Sciatic nerve (tissue), 2 donors: ENCODE measurements at places on chromosomes 12 and 14. TPM values are rescaled to one million over a fixed set of nuclear protein-coding genes. Genes with fewer than 3 reads are reported as not detected.
A peak's percentile ranks its signal among the peaks of the same experiment; 100 is the strongest.

GRCh38 chr12:120614848-120615247, 25.6 kb upstream of the CABP1 start:
- DNase-seq, result no peak

DNA sequence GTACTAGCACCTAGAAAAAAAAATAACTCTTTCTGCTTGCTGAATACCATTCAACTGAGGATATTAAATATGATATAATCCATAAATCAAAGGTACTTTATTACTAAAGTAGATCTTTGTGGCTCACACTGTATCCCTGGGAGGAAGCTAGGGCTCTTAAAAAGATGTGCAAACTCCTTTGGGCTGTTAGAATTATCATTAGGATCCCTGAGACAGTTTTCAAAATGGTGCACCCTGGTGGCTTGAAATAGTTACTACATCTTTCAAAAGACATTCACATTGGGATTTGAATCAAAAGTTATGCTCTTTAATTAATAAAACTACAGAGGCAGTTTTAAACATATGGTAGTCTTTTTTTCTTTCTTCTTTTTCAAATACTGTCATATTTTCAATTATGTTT, 228.5 kb upstream of the G2E3 start:
- no peak for DNase-seq

GRCh38 chr12:128571906-128572810, 251.6 kb downstream of the SLC15A4 start:
- no peak for DNase-seq

GRCh38 chr14:89721956-89722355, 232.6 kb downstream of the EFCAB11 start:
- DNase-seq, result no peak

GRCh38 chr12:25364529-25365339, 114.0 kb upstream of the KRAS start:
- no peak for DNase-seq

DNA sequence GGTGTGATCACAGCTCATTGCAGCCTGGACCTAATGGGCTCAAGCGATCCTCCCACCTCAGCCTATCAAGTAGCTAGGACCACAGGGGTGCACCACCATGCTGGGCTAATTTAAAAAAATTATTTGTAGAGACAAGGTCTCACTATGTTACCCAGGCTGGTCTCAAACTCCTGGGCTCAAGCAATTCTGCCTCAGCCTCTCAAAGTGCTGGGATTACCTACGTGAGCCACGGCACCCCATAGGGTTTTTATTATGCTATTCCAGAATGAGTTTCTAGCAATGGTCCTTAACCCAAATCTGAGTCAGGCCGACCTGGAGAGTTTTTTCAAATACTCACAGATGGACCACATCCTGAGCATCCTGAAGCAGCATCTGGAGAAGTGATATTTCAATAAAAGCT, 159.8 kb downstream of the CPNE8 start:
- DNase-seq, result no peak

GRCh38 chr12:13941258-13942249, 39.8 kb downstream of the GRIN2B start:
- DNase-seq, result no peak

DNA sequence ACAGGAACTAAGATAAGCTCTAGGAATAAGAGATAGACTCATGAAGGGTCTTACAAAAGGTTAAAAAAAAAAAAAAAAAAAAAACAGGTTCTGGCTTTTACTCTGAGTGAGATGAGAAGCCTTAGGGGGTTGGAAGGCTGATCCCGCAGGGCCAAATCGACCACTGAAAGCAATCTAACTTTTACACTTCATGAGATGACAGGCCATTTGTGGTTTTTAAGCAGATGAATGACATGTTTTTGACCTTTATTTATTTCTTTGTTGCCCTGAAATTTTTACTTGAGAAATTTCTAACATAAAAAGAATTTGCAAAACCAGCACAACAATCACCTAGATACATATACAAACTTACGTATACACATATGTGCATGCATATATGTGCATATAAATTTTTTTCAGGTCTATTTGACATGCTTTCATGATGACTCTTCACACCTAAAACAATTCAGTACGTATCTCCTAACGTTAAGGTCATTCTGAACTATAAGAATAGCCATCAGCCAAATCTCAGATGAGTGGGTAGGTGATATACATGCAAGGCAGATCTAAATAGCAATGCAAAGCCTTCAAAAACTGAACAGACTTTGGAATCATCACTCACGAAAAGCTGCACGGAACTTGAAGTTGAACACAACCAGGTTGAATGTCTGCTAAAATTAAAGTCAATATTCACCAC, 87.0 kb downstream of the R3HDM2 start:
- no peak for DNase-seq

- DNase-seq, result peak; percentile 84
Observed at GRCh38 chr14:75981426-75982265, at the start of gene TGFB3. TSS of gene TGFB3 (minus strand) at chr14:75981995. CDS start at chr14:75980893, 1,102 bp downstream.

OR6C2 gene
- total RNA-seq, result not detected
